HuH-7.5 (cell line): ENCODE measurements at places on chromosomes 4 and X.

GRCh38 chr4:78561677-78562076 is 10.1 kb downstream of the ANXA3 start:
- DNase-seq, result no peak

DNA sequence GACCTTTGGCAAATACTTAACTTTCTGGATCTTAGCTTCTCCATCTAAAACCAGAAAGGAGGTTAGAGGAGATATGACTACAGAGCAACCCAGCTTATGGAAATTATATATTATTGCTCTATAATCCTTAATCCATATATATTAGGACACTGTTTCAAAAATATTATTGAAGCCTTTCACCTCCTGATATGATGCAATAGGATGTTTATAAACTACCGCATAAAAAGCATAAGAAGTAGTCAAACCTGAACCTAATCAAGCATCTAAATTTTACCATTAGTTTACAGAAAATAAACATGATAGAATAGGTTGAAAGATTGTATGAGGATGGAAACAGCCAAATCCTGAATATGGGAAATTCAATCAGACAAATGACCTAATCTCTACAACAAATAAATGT is 5.6 kb upstream of the FAM200B start:
- no peak for DNase-seq

GRCh38 chr4:1310031-1310795 is 20.5 kb downstream of the MAEA start:
- DNase-seq, result no peak

DNA sequence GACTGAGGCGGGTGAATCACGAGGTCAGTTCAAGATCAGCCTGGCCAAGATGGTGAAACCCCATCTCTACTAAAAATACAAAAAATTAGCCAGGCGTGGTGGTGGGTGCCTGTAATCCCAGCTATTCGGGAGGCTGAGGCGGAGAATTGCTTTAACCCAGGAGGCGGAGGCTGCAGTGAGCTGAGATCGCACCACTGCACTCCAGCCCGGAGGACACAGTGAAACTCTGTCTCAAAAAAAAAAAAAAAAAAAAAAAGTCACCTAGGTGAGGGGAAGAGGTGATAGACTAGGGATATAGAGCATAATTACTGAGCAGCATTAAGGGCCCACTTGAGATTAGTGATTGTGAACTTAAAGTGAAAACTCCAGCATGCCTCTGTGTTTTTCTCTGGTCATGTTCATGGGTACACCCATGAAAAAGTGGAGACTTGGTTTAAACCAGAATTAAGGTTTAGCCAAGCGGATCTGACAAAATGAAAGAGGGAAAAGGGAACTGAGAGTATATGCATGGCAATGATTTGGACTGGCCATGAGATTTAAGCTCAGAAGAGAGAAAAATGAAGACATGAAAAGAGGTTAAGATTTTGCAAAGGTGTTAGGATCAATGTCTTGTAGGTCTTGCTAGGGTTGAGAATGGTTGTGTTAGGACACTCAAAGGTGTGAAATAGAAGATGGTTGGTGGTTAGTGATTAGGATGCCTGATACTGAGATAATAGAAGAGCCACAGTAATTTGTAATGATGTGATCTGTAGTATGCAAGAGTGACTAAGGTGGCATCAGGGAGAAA is 105.0 kb downstream of the RAB28 start:
- DNase-seq, result no peak

- DNase-seq, result no peak
Observed at GRCh38 chr4:29805245-29805644, 914.9 kb upstream of the PCDH7 start.

DNA sequence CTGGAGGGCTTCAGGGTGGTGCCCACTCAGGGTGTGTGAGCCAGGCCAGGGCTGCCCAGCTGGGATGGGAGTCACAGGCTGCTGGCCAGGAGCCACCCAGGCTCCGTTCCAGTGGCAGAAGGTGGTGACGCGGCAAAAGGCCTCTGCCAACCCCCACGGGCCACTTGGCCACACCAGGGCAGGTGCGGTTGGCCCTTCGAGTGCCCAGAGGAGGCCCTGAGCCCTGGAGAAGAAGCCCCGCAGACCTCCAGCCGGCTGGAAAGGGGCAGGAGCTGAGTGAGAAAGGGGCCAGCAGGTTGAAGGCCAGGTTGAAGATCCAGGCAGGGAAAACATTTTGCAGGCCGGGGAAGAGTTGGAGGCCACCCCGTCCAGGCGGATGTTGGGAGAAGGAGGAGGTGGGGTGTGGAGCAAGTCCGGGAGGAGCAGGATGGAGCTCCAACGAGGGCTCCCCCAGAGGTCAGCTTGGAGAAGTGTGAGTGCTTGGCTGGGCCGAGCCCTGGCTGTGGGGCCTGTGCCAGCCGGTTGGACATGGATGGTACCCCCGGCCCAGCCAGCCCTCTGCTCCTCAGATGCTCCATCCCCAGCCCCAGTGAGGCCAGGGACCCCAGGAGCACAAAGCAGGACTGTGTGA is 2.8 kb upstream of the CPLX1 start:
- peak; percentile 68 for DNase-seq

DNA sequence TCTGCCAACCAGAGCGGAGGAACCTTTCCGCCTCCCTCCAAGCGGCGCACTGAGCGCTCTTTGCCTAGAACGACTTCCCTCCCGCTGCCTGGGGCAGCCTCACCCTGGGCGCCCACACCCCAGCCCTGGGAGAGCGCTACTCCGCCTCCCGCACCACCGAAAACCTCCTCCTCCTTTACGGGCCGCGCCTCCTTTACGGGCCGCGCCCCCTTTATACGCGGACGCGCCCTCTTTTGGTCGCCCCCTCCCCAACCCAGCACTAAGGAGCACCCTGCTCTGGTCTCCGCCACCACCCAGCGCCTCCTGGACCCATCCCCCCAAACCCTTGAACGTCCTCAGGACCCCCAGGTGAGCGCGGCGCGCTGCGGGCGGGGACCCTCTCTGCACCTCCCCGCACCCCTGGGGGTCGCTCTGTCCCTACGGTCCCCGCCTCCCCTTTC is 586 bp upstream of the NSG1 start:
- DNase-seq, result no peak

DNA sequence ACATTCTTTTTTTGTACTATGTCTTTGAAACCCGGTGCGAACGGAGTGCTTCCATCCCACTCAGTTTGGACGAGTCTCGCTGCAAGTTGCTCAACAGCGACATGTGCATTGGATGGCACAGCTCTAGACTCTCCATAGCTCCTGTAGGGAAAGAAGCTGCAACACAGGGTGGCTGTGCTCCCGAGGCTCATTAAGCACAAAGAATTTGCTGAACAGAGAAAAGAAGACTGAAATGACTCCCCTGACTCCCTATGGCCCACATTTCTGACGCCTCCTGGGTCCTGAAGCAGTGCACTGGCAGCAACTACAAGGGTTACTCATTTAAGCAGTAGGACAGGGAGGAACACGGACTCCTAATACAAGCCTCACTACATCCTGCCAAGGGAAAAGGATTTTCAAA is 127.4 kb downstream of the SH3RF1 start:
- no peak for DNase-seq

DNA sequence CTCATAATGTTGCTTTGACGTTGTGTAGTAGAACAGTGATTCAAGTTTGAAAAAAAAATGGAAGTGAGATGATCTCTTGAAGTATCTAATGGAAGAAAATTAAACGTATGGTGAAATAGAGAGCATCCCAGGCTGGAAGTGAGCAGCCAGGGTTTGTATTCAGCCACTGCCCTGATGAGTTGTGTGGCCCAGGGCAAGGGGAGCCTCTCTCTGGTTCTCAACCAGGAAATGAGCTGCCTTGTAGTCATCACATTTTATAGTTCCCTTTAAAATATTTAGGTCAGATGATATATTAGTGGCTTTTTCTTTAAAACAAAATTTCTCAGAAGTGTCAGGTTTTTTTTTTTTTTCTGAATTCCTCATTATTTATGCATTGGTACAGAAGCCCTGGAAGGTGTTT is 150.3 kb downstream of the GPAT3 start:
- no peak for DNase-seq
